ENCODE measurements at places on chromosomes 6 and 20.

DNA sequence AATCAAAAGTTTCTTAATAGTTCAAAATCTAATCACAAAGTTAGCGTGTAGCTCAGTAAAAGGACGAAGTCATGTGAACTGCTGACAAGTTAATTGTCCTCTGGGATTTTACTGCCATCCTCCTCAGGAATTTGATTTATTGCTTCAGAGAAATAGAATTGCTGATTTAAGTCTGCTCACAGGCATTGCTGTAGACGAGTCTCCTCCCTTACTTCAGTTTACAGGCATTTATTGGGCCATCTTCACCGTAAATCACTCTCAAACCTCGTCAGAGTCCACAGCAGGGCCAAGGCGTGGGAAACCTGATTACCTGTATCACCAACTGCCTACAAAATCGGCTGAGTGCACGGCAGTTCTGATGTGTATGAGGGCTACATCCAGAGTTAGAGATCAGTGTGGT lies 119.1 kb upstream of the PDE10A start:
- H3K4me3 ChIP-seq = no peak overlapping the region
- no peak for DNase-seq
- peaks cover 21% of the 10 kb centered on the region for H3K27me3 ChIP-seq
- peaks cover 3% of the 10 kb centered on the region for H3K4me1 ChIP-seq
- no peaks in the 10 kb centered on the region for H3K36me3 ChIP-seq

DNA sequence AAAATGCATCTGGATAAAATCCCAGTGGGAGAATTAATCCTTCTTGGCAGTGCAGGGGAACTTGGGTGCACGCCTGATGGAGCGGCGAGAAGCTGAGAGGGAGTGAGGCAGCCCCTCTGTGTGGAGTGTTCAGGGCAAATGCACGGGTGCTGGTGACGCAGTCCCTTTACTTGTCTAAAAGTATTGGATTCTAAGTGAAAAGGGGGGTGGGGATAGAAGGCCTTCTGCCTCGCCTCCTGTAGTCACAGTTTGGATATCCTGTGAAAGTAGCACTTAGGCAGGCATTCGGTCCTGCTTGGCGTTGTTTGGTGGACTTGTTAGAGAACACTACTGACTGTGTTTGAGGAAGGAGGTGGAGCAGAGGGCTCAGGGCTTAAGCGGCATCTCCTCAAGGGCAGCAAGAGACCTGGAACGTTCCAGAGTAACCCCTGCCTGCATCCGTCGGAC lies 39.3 kb downstream of the PHACTR3 start:
- no peak overlapping the region for H3K4me3 ChIP-seq
- DNase-seq = no peak
- no peak overlapping the region for H3K27ac ChIP-seq
- no peaks in the 10 kb centered on the region for H3K36me3 ChIP-seq
- no peaks in the 10 kb centered on the region for H3K4me1 ChIP-seq

GRCh38 chr6:75430631-75431325 lies 62.8 kb downstream of the FILIP1 start:
- no peak for DNase-seq
- no peaks in the 10 kb centered on the region for H3K27me3 ChIP-seq
- H3K27ac ChIP-seq = peak overlapping the region; percentile 12
- no peaks in the 10 kb centered on the region for H3K36me3 ChIP-seq
- H3K4me3 ChIP-seq = no peak overlapping the region

- no peak overlapping the region for H3K27ac ChIP-seq
- H3K4me1 ChIP-seq = no peaks in the 10 kb centered on the region
- no peaks in the 10 kb centered on the region for H3K36me3 ChIP-seq
- no peaks in the 10 kb centered on the region for H3K27me3 ChIP-seq
- H3K4me3 ChIP-seq = no peak overlapping the region
Measured at GRCh38 chr6:11575408-11576033, 38.0 kb downstream of the TMEM170B start.

DNA sequence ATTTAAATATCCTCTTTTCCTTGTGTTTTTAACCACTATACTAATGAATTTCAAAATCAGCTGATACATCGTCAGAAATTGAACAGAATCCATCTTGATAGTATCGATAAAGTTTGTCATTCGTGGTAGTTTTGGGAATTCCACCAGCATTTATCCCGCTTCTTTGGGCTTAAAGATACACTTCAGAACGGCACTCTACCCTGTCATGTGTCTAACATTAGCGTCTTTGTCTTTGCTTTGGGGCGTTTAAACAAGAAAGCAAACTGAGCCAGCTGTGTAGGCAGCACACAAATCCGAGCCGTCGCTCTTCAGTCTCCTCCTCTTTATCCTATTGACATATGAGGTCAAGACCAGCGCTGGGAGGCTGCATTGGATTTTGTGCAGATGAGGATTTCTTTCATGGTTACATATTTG lies 27.5 kb upstream of the NHSL1 start:
- H3K27me3 ChIP-seq = no peaks in the 10 kb centered on the region
- H3K36me3 ChIP-seq = no peaks in the 10 kb centered on the region
- H3K4me3 ChIP-seq = no peak overlapping the region
- DNase-seq = no peak
- H3K27ac ChIP-seq = peak overlapping the region; percentile 76

- H3K36me3 ChIP-seq = no peaks in the 10 kb centered on the region
- peaks cover 11% of the 10 kb centered on the region for H3K4me1 ChIP-seq
- no peaks in the 10 kb centered on the region for H3K27me3 ChIP-seq
- no peak overlapping the region for H3K27ac ChIP-seq
- H3K4me3 ChIP-seq = no peak overlapping the region
Measured at GRCh38 chr6:128513878-128514277, 6.5 kb downstream of the PTPRK start.
